Naive thymus-derived CD8-positive, alpha-beta T cell (primary cell): ENCODE measurements at places on chromosomes 5 and 9. TPM values are rescaled to one million over a fixed set of nuclear protein-coding genes. Genes with fewer than 3 reads are reported as not detected.

DNA sequence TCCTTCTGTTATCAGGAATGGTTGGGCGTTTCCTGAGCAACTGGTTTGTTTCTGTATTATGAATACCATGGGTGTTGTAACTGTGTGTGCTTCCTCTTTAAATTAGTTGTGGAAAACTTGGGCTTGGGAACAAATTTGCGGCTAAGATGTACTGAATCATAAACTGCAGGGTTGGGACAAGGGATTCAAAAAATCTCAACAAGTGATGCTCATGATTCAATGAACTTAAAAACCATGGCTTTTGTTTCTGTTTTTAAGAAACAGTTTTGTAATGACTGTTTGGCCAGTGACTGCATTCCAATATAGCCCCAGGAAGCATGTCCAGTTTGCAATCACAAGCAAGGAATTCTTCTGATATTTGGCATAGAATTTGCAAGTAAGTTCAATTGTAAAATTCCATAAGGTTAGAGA, 657.5 kb upstream of the WWC1 start:
- DNase-seq: no peak

DNA sequence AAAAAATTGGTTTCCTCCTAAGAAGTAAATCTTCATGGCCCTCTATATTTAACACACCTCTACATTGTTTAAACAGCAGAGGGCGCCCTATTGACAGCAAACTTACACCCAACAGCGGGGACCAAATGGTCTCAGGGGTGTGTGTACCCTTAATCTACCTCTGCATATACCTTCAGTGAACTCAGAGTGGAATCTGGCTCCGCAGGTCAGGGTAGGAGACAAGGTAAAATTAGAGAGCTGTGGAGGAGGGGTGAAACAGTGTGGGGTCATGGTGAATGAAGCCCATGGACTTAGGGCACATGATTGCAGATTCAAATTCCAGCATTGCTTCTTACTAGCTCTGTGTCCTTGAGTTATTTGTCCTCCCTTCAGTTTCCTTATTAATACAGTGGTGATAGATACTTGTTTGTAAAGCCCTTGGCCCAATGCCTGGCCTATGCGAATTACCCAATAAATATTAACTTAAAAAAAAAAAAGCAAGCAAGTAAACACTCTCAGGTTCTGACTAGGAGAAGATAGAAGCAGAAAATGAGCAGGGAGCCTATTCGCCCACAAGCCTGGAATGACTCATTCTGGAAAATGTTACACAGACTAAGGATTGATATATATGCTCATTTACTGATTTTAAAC, 122.9 kb downstream of the CAVIN4 start:
- no peak for DNase-seq

DNA sequence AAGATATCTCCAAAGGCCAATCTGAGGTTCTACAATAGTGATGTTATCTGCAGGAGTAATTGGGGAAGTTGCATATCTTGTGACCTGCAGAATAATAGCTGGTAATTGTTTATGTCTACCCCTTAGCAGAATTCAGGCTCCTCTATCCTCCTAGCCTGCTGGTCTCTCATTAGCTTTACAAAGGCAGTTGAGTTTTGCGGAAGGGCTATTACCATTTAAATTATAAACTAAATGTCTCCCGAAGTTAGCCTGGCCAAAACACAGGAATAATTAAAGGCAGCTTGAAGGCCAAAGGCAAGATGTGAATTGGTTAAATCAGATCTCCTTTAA, 168.7 kb downstream of the TTC39B start:
- no peak for DNase-seq

Gene UGT3A1
- polyA plus RNA-seq: not detected

GRCh38 chr9:131951905-131952304, 127.8 kb downstream of the MED27 start:
- DNase-seq: no peak

- no peak for DNase-seq
Measured at GRCh38 chr5:37569466-37569865, 190.3 kb downstream of the WDR70 start.

GRCh38 chr9:98430535-98431292, 175.3 kb upstream of the TBC1D2 start:
- no peak for DNase-seq

GRCh38 chr9:33264003-33264472, 470 bp downstream of the BAG1 start:
- peak; percentile 66 for DNase-seq

Gene SOX30
- 0.07 TPM for polyA plus RNA-seq

DNA sequence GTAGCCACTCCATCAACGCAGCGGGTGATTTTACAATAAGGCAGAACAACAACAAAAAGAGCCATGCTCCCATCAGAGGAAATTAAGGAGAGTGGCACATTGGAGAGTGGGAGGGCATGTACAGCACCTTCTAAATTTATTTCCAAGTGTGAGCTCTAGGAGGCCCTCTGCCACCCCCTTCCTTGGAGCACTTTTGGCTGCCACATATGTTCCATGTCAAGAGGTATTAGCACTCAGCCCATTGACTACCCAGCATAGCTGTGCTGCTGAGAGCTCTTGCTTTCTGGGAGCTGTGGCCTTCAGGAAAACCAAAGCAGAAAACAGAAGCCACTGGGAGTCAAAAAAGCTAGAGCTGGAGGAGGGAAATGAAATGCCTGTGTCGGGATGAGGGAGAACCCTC, 200.2 kb upstream of the PANK3 start:
- DNase-seq: no peak

Gene SLC46A2
- not detected for polyA plus RNA-seq

Gene ZBED3
- polyA plus RNA-seq: 4.6 TPM

Gene NDOR1
- 2.4 TPM for polyA plus RNA-seq

Gene PCDHGA7
- polyA plus RNA-seq: not detected

GRCh38 chr9:28293369-28294090, 720.2 kb upstream of the C9orf72 start:
- DNase-seq: no peak

- DNase-seq: no peak
Measured at GRCh38 chr9:134335486-134336220, 9.4 kb downstream of the RXRA start.

Gene URM1
- polyA plus RNA-seq: 61.0 TPM

DNA sequence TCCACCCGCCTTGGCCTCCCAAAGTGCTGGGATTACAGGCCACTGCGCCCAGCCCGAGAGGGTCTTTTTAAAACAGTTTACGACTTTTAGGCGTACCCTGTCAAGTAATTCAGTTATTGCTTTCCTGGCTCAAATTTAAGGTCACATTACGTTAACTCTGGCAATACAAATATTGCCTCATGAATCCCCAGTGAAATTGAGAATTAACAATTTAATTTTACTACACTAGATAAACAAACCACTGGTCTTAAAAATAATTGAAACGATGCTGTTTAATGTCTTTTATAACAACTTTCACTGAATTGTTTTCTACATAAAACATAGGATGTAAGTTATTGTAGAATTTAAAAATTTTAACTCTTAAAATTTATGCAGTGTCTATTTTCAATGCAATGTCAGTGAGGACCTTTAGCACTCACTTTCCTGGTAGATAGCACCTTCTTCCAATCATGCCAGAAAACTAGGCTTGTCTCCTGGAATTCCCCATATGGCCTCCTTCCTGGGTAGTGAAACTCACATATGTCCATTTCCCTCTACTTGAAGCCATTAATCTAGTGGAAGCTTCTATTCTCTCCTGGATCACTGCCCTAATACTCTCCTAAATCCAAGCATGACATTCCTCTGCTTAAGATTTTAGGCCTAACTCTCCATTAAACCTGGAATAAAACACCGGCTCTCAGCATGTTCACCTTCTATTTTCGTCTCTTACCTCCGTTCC, 13.5 kb downstream of the BASP1 start:
- DNase-seq: no peak

DNA sequence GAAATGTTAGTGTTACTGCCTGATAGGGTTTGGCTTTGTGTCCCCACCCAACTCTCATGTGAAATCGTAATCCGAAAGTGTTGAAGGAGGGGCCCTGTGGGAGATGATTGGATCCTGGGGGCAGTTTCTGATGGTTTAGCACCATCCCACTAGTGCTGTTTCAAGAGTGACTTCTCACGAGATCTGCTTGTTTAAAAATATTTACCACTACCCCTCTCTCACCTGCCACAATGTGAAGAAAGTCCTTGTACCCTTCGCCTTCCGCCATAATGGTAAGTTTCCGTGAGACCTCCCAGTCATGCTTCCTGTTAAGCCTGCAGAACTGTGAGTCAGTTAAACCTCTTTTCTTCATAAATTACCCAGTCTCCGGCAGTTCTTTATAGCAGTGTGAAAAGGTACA, 2.6 kb upstream of the RFX3 start:
- peak; percentile 21 for DNase-seq

DNA sequence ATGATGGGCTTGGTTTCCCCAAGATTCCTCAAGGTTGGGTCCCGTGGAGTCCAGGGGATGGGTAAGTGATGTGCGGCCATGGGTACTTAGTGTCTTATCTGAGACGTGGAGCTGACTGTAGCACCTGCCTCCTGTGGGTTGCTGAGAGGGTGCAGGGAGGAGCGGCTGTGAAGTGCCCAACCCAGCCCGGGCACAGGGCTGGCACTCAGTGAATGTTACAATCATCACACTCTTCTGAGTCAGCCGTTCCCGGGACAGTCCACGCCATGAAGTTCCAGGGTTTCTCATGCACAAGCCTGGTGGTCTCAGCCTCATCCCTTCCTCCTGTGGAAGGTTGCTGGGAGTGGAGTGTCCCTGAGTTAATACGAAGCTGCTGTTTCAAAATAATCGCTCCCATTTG, 29.1 kb downstream of the NTNG2 start:
- no peak for DNase-seq

DNA sequence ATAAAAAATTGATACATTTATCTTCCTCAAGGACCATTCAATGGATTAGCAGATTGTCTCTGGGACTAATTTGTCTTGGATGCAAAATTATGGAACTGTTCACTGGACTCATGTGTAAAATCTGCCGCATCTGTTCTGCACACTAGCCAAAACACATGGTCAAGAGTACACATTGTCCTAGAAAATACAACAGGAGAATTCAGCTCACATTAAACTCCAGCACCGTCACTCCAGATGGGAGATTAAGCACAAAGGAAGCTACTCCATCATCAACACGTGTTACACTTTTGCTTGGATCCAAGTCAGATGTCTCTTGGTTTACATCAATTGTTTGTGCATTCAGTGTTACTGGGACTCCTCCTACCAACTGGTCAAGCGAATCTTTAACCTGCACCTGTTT, 28.8 kb downstream of the C5 start:
- no peak for DNase-seq

GRCh38 chr5:68049053-68049713, 166.4 kb upstream of the PIK3R1 start:
- DNase-seq: no peak

- DNase-seq: no peak
Measured at GRCh38 chr5:19745247-19745646, 242.8 kb downstream of the CDH18 start.

Gene PCDHB9
- polyA plus RNA-seq: not detected

- DNase-seq: no peak
Measured at GRCh38 chr5:5699062-5699461, 276.6 kb downstream of the ICE1 start.

Gene TAS2R1
- polyA plus RNA-seq: not detected

DNA sequence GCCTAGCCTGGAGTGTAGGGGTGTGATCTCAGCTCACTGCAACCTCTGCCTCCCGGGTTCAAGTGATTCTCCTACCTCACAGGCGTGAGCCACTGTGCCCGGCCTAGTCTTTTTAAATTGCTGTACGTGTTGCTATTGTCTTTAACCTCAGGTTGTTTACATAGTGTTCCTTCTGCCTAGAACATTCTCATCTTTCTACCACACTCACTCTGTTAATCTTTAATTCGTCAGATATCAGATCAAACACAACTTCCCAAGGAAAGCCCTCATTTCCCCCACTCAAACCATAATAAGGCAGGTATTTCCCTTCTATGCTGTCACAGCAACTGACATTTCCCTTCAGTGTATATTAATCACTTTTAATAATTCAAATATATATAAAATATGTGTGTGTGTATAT, 1310.0 kb upstream of the C9orf72 start:
- DNase-seq: no peak

DNA sequence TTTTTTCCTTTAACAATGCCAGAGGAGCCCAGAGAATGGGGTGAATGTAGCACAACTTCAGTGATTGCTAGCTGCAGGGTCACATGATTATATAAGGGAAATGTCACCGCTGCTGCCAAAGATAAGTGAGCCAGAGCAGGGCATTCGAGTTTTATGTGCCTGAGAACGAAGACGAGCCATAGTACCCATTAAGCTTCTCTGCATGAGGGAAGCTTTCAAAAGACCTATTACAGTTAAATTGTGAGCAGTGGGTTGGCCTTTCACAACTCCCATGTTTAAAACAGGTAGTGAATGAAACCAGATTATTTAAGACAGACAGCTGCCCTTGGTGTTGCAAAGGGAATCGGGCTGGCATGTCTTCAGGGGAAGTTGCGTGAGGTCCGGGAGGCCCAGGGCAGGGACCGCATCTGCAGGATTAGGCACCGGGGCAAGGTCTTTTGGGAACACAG, 82.4 kb upstream of the TNFAIP8 start:
- DNase-seq: peak; percentile 44

DNA sequence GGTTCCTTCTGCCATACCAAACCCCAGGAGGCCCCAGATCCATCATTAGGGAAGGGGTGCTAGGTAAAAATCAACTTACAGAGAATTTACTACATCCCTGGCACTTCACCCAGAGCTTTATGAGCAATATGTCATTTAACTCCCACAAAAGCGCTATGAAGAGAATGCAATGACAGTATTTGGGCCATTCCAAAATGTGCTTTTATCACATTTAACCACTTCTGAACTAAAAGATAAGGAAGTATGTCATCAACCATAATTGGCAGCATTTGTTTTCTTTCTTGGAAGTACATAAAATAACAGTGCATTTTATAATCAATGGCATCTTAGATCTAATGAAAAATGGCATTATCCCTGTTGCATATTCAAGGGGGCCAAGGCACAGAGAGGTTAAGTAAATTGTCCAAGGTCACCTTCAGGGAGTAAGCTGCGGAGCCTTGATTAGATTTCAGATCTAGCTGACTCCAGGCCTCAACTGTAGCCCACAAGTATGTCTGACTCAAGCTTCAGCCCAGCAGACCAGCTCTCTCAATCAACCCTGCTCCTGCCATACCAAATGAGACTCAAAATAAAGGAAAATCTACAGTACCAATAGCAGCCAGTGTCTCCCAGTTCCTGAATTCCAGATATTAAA, 16.5 kb downstream of the SH3TC2 start:
- no peak for DNase-seq

Gene C7
- not detected for polyA plus RNA-seq

Gene XRCC4
- polyA plus RNA-seq: 8.6 TPM

DNA sequence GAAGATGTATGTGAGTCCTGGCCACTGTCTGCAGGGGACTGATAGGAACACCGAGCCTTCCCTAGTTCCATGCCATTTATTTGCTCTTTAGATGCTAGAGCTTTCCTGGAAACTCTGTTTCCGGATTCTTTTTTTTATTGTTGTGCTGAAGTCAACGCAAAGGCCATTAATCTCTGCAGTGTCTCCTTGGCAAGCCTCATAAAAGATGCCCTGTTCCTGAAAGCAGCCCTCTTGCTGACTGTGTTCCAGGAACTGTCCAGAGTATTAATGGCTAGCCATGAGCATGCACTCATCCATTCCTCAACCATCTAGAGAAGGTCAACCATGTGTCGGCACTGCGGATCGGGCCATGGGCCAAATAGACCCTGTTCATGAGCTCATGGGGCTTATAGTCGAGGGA, 42.9 kb upstream of the SMAD5 start:
- no peak for DNase-seq

- DNase-seq: no peak
Measured at GRCh38 chr5:15116996-15117395, 245.4 kb upstream of the ANKH start.
